ENCODE measurements at places on chromosomes 13 and 19. TPM values are rescaled to one million over a fixed set of nuclear protein-coding genes. Genes with fewer than 3 reads are reported as not detected.

The ZNF431 gene
- total RNA-seq: 4.3 TPM

The ZNF560 gene
- under 0.01 TPM for total RNA-seq

The DCT gene
- not detected for total RNA-seq

DNA sequence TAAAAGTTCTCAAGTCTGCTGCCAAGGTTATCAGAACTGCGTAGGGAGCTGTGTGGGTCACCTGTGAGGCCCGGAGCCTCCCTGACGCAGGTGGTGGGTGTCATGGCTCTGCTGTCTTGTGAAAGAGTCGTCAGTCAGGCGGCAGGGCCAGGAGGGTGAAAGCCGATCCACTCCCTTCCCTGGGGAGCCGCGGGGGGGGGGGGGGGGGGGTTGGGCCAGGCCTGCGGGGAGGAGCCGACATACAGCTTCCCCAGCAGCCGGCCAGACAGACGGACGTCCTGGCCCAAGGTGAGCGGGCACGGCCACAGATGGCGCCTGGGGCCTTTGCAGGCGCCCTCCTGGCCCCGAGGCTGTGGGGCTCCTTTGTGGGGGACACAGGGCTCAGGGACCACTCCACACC lies 12.4 kb downstream of the SBNO2 start:
- no peak for DNase-seq
